ENCODE measurements at places on chromosomes 5 and 9. TPM values are rescaled to one million over a fixed set of nuclear protein-coding genes. Genes with fewer than 3 reads are reported as not detected.

Gene TAS2R1
- not detected for total RNA-seq

Gene IER5L
- 45.0 TPM for total RNA-seq

Gene NOXA1
- total RNA-seq: 8.7 TPM

Gene LIX1
- not detected for total RNA-seq

Gene FAT2
- total RNA-seq: 0.72 TPM

GRCh38 chr5:56962286-56962685 lies 10.4 kb upstream of the MIER3 start:
- no peak for DNase-seq

GRCh38 chr5:1925111-1926070 lies 42.7 kb upstream of the IRX4 start:
- no peak for DNase-seq

- peak; percentile 83 for DNase-seq
Measured at GRCh38 chr9:111483858-111484571, at the start of gene ECPAS. ECPAS (minus strand) TSS chr9:111484383; CDS start chr9:111472918, 11,465 bp downstream.

DNA sequence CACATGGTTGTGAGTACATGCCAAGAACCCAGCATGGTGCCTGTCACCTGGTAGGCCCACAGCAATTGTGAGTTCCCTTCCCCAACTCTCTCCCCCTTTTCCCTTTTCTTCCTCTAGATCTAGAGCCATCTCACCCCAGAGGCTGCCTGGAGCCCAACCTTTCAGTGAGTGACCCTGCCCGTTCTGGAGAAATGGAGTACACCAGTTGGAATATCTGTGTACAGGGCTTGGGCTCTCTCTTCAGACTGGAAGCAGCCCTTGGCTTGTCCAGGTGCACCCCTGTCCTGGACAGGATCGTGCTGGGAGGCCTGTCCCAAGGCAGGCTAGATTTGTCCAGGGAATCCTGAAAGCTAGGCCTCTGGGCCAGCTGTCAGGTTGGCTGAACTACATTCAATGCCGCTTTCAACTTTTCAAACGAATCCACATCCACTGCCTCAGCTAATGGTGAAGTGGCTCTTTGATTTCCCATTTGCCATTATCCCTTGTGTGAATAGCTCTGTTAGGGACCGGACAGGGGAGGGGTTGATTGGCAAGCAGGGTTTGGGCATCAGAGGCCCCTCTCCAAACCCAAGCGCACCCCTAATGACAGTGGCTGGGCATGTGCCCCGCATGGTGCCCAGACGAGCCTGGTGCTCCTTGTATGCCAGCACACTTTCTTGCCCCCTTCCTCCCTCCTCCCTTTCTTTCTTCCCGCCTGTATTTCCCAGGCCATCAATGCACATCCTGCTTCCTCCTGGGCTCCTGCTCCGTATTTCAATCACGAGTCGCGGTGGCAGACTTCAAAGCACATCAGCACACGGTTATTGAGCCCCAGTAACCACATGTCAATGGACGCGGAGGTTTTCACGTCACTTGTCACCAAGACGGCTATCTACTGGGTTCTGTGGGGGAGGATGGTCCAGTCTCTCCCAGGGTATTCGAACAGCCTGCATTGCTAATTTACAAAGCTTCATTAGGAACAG lies 211.2 kb downstream of the DAB2IP start:
- no peak for DNase-seq

GRCh38 chr9:105881021-105881420 lies 186.7 kb downstream of the TMEM38B start:
- DNase-seq: no peak

DNA sequence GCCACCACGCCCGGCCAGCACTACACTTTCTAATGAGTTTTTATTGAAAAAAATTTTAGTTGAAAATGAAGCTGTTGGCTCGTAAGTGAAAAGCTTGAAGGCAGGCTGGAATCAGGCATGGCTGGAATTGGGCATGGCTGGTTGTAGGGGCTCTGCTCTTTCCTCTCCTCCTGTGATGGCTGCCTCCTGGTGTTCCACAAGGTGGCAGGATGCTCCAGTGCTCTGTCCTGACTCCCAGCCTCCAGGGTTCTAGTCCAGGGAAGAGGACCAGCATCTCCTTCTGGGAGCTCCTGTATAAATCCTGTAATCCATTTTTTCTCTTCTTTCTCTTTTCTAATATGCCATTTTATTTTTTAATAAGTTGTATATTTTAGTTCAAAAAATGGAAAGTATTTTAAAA lies 57.2 kb upstream of the DHFR start:
- no peak for DNase-seq

- DNase-seq: no peak
Measured at GRCh38 chr9:76789840-76790239, 25.6 kb downstream of the PCA3 start.

DNA sequence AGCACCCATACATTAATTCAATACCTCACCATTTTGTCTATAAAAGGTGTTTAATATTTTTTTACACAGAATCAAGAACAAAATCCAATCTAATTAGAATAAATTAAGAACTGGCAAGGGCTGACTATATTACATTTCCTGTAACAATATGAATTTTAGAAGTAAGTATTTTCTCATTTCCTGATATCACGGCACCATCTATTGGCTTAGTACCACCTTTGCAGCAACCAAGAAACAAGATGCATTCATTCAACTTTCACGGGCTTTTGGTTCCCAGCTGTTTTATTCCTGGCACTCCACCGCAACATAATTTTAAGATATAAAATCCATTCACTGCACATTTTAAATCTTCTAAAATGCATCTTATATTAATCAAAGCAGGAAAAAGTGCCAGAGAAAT lies 20.6 kb downstream of the PSMB7 start:
- DNase-seq: no peak

- no peak for DNase-seq
Measured at GRCh38 chr9:134192951-134193731, 28.8 kb upstream of the RNU6ATAC start.

DNA sequence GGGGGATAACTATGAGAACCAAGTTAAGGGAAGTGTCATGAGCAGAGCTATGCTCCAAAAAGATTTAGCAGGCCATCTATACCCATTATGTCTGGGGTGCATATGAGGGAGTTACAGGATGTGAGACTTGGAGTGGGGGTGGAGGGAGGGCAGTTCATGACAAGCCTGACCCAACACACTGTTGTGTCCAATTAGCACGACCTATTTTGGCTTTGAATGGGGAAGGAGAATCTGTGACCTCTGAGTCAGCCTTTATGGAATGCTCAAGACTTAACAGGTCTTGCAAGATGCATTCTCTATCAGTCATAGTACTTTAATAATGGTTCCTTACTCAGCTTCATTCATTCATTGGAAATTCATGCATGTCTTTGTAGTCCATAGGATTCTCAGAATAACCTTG lies 71.7 kb downstream of the GRIA1 start:
- DNase-seq: no peak

- DNase-seq: no peak
Measured at GRCh38 chr5:123752552-123753179, 240.7 kb downstream of the CSNK1G3 start.

- no peak for DNase-seq
Measured at GRCh38 chr5:176816791-176817347, 6.5 kb downstream of the UNC5A start.

GRCh38 chr5:160369990-160370712 lies at the start of gene C1QTNF2:
C1QTNF2 (minus strand) TSS chr5:160370626; CDS start chr5:160355011, 15,615 bp downstream.
- DNase-seq: peak; percentile 59

- DNase-seq: no peak
Measured at GRCh38 chr9:1581926-1582325, 433.2 kb upstream of the SMARCA2 start.

All from ovary (tissue), 10 donors.